ENCODE measurements at places on chromosomes 2 and 18.

DNA sequence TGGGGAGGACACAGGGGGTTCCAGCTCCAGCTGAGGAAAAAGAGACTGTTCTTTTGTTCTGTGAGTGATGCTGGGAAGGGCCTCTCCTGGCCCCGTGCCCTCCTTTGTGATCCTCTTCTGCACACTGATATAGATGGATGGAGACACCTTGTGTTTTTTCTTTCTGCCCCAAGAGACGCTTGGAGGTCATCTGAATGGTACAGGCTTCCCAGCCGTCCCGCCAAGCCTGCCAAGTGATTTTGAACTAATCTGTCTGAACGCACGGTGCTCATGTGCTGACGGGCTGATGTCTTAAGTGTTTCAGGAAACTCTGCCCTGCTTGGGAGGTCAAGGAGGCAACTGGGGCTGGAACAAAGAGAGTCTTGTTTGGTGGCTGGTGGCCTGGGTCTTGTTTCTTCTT lies 57.5 kb downstream of the KIF5C start:
- no peak for ATAC-seq

GRCh38 chr2:70403267-70404053 lies 101.6 kb upstream of the FAM136A start:
- no peak for ATAC-seq

DNA sequence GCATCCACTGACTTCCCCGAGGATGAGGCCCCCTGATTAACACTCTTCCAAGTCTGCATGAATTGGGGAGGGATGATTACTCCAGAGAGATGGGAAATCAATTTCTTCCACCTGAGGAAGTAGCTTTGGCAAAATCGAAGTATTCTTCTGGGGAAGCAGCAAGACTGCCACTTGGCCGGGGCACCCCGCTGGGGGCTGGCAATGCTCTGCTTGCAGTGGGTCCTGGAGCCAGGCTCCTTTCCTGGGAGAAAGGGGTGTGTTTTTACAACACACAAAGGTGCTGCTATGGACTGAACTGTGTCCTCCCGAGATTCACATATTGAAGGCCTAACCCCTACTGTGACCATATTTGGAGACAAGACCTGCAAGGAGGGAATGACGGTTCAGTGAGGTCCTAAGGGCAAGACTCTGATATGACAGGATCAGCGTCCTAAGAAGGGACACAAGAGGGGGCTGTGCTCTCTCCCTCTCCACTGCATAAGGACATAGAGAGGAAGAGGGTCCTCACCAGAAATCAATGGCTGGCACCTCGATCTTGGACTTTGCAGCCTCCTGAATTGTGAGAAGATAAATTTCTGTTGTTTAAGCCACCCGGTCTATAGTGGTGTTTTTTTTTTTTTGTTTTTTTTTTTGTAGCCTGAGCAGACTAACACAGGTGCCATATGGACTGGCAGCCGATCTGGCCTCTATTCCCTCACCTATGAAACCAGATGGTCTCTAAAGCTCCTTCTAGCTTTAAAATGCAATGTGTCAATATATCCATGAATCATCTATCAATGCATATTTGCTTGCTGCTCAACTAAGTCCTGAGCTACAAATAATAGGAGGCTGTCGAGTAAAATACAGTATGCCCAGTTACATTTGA lies 3.6 kb upstream of the SMARCAL1 start:
- ATAC-seq: no peak

DNA sequence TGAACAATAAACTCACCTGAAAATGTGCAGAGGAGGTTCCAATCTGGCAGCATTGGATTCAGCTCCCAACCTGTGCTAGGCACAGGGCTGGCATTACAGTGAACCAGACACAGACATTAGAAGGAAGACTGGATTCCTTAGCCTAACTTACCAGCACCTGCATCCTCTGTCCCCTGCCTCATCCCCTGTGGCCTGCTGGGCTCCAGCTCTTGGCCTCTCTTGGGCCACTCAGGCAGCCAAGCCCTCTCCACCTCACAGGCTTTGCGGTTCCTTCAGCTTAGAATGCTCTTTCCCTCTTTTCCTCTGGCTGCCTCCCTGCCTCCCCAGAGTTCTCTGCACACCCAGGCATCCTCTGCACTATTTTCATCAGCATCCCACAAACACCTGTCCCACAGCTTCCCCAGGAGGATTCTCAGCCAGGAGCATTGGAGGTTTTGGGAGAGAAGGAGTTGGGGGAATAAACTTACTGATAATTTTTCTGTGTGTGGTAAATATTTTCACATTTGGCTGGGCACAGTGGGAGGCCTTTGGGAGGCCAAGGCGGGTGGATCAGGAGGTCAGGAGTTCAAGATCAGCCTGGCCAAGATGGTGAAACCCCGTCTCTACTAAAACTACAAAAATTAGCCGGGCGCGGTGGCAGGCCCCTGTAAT lies 132.0 kb downstream of the INHBB start:
- ATAC-seq: no peak

DNA sequence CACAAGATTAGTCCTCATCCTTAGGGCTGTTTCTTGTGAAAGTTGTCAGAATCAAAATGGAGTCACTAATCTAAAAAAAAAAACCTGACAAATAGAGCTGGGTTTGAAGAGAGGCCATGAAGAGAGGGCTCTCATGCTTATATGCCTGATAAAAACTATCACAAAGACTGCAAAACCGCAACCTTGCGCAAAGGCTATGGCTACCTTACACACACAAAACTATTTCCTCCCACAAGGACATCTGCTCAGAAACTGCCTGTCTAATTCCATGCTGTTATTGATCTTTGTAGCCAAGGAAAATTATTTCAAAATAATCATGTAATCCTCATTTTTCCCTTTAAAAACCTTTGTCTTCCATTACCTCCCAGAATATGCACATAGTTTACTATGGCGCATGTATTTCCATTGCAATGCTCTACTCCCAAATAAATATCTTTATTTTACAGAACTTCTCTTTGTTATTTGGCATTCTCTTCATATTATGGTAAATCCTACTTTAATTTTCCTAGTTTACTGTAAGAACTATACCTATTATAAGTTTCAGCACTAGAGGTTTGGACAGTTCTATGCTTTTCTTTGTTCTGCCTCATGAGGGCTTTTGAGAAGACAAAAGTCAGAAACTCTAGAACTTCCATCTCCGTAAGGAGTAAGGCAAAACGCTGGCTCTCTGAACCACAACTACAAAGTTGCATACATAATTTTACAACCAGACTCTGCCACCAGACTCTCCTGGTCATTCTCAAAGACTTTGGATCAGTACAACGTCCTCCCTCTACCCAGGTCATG lies 9.6 kb upstream of the DPYSL5 start:
- ATAC-seq: no peak

DNA sequence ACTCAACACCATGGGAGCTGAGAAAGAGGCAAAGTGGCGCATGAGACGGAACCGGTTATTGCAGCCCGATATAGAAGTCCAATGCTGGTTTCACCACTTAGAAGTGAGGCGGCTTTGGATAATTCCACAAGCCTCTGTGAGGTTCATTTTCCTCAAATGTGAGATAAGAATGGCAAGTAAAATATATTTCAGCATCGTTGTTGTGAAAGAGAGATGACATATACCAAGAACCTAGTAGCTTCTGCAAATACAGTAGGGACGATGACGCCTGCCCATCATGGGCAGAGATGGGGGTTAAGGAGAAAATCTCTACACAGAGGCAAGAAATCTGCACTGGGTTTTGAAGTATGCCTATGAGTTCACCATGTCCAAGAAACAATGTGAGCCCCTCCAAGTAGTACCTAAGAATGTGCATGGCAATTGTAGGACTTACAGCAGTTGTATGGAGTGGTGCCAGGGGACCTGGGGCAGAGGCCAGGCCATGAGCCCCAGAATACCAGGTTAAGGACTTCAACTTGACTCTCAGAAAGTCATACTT lies 352.0 kb downstream of the RNF144A start:
- no peak for ATAC-seq

GRCh38 chr2:229851870-229852269 lies 69.9 kb downstream of the TRIP12 start:
- no peak for ATAC-seq

GRCh38 chr2:241926541-241927311 lies 57.2 kb downstream of the RTP5 start:
- no peak for ATAC-seq

- no peak for ATAC-seq
Observed at GRCh38 chr18:62769216-62769615, 53.9 kb downstream of the PHLPP1 start.

- peak; percentile 37 for ATAC-seq
Observed at GRCh38 chr2:98455494-98455976, 10.9 kb downstream of the INPP4A start.

DNA sequence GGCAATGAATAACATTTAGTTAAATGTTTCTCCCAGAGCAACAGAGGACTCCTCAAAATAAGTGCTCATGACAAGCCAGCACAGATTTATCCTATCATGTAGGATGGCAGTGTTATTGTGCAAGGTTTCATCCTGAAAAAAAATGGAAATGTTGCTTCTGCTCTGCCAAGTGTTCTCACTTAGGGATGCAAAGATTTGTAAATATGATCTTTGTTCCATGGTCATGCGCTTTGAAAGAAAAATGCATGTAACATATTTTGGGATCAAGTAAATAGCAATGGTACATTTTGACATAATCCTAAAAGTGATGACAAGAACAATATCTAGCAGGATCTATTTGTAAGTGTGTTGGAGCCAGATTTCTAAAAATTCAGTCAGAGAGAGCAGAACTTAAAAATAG lies 229.5 kb upstream of the CCDC150 start:
- no peak for ATAC-seq

GRCh38 chr2:122758967-122759366 lies 1003.5 kb downstream of the TSN start:
- ATAC-seq: no peak

DNA sequence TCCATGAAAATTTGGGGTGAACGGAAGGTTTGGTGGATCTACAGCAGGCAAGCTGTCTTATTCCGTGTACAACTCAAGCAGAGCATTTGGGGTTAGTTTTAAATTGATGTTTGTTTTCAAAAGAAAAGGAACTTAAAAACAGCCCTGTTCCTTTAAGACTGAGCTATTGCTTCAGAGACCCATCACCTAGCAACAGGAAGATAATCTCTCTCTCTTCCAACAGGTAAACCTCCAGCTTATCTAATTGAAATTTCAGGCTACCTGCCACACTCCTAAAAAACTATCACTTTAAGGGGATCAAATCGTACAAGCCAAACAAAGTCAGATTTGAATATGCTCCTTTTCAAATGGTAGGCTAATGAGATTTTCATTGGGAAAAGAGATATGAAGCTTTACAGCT lies 101.8 kb downstream of the RNF152 start:
- ATAC-seq: no peak

GRCh38 chr2:239791526-239792404 lies 233.4 kb downstream of the NDUFA10 start:
- no peak for ATAC-seq

DNA sequence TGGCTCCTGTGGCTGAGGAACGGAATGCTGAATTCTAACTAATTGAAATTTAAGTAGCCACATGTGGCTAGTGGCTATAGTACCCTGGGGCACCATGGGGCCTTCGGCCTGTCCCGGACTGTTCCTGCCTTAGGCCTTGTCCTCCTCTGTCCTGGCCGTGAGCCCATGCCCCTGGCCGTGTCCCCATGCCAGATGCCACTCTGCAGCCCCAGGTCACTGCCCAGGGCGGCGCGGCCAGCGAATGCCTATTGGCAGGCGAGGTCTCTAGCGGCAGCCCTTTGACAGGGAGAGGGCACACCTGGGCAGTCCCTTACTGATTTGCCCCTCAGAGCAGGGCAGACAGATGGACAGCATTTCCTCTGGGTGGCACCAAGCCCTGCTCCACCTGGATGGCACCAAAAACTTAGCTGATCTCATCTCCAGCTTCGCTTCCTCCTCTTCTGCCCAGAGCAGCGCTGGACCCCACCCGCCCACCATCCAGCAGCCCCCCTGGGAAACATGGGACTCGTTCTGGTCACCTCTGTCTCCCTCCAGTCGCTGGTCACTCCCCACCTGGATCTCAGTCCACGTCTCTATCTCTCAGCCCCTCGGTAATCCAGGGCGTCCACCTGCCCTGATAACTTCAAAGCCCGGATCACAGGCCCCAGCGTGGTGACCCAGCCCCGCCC lies 1.1 kb upstream of the DGKD start:
- no peak for ATAC-seq

DNA sequence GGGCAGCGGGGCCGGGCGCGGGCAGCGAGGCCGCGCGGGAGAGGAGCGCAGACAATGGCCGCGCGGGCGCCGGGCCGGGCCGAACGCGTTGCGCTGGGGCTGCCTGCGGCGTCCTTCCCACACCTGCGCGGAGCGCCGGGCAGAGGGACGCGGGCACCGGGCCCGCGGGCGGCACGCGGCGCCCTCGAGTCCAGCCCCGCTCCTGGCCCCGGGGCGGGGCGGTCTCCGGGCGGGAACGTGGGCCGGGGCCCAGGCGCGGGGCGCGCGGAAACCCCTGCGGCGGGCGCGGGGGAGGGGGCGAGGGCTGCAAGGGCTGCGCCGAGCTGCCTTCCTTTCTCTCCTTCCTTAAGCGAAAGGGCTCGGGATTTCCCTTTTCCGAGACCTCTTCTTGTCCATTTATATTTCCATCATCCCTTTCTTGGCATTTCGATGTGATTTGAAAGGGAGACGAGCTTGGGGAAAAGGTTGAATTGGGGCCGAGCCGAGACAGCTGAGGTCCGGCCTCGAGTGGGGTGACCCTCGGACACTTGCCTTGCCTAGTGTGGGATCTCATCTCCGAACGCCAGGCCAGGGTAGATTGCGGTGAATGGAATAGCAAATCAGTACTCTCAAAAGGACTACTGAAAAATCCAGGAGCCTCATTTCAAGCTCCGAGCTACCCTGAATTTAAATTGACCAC lies 676 bp downstream of the KLHL23 start:
- peak; percentile 48 for ATAC-seq

GRCh38 chr2:40416486-40416885 lies 35.4 kb downstream of the SLC8A1 start:
- no peak for ATAC-seq

DNA sequence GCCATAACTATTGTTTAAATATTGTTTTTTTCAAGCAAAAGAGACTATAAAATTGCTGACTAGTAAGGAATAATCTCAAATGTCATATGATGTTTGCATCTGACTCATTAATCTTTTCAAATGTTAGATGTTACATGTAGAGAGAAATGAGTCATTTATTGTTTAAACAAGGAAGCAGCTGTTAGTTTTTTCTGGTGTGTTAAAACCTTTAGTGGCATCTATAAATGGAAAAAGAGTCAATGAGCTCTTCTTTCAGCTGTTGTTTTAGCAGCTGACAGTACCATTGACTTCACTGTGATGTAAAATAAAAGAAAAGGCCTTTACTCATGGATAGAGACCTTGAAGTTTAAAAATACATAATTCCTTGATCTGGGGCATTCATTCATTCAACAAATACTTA lies 1.8 kb upstream of the KLHL41 start:
- no peak for ATAC-seq

- no peak for ATAC-seq
Observed at GRCh38 chr2:178761759-178762371, 45.4 kb downstream of the TTN start.

GRCh38 chr2:120318626-120319025 lies 27.3 kb upstream of the INHBB start:
- no peak for ATAC-seq

- no peak for ATAC-seq
Observed at GRCh38 chr2:132936791-132937190, 266.8 kb upstream of the LYPD1 start.

Measured in gastroesophageal sphincter (tissue), 4 donors.